ENCODE measurements at places on chromosomes 2 and 18.

DNA sequence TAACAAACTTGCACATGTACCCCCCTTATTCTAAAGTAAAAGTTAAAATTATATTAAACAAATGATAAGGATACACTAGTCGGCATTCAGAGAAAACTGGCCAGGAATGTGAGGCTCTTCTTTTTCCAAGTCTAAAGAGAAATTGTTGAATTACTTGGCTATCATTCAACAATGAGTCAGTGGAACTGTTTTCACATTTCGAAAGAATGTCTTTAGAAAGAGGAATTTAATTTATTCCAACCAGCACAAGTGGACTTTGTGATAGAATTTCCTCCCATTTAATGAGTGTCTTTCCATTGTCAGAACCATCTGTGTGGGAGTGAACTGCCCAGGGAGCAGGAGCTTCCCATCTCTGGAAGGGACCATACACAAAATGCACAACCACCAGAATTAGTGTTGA, 792.2 kb downstream of the EPHA4 start:
- peak; percentile 33 for DNase-seq

DNA sequence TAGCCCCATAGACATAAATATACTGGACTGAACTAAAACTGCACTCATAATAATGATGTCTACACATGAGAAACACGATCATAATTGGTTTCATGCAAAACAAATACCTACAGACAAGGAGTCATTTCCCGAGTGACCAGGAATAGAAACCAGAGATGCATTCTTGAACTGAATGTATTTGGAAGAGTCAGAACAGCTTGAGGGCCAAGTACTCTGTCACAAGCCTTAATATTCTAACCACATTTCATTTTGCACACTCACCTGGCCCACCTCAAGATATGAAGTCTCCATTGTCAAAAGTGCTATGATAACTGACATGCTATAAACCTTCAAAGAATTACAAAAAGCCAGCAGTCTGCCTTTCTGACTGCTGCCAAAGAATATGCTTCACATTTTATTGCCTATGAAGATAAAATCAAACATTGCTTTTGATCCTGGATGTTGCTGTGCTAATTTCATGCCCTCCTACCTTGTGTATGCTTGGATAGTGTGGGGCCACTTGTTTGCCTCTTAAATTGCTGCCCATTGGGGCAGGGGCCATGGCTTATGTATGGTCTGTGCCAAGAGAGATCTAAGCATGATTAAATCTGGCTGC, 18.9 kb upstream of the ASAP2 start:
- no peak for DNase-seq

DNA sequence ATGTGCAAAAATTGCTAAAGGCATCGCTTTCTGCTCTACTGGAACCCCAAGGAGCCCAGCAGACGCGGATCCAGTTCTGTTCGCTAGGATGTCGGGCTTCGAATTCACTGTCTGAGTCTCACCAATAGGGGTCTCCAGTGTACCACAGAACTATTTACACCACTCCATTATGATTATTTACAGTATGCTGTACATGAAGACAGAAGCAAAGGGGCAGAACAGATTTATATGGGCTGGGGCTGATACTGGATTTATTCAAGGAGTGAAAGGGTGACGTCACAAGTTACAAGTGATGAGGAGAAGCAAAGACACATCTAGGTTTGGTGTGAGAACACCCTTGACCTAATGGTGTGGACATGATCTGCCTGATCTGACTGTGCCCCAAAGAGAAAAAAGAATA, 185.3 kb upstream of the ATP5MC3 start:
- peak; percentile 32 for DNase-seq

DNA sequence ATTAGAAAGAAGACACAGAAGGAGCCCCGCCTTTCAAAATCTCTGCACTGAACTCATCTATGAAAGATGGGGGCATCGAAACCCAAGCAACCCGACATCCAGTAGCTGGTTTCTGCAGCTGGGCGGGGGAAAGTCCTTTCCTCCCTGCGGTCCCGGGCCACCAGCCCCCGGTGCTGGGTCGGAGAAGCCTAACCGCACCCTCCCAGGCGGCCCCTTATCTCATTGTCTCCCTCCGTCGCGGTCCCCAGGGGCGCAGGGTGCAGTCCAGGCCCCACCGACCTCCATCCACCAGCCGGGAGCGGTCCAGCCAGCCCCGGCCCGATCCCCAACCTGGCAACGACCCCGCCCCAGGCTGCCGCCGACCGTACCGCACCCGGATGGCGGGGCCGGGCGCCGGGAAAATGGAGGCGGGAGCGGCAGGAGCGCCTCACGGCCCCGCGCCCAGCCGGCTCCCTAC, 452 bp downstream of the RAPH1 start:
- peak; percentile 26 for DNase-seq

DNA sequence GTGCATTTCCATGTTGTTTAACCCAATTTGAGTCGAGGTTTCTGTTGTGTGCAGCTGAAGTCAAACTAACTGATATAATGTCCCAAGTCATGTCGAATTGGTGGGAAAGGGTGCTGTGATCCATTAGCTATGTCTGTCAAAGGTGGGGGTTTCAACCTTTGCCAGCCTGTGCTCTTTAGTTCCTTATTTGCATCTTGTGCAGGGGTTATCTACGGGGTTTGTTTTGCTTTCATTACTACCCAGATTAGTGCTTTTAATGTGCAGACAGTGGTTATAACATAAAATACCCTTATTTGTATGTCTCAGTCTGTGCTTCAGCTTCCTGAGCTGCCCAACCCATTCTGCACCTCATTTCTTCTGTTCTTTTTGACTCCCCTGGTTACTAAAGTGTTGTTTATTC, 271.9 kb upstream of the CXCR4 start:
- DNase-seq, result no peak

Measured in HTR-8/SVneo (cell line).